ENCODE measurements at places on chromosomes 7 and 10.

GRCh38 chr10:48187713-48188485, 86.6 kb downstream of the FRMPD2 start:
- DNase-seq: no peak

DNA sequence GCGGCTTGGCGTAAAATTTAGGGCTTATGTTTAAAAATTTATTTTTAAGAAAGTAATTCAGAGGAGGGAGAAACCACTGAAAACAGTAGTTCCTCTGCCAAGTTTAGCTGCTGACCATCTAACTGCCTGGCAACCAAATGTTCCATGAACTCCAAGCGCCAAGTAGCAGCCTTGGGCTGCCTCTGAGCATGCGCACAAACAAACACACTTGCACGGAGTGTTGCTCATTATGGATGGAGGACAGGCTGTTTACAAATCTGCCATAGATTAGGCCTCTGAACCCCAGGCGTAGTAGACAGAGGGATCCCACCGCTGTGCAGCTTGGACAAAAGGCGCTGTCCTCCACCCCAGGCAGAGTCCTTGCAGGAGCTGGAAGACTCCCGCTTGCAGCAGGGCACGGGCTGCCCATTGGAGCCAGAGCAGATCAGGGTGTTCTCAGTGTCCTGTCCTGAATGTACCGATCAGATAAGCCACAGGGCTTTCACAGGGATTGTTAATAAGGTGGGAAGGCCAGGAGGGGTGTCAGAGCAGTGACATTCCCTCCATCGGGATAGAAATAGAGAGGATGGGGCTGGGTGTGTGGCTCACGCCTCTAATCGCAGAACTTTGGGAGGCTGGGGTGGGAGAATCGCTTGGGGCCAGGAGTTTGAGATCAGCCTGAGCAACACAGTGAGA, 47.7 kb upstream of the LYZL1 start:
- no peak for DNase-seq

DNA sequence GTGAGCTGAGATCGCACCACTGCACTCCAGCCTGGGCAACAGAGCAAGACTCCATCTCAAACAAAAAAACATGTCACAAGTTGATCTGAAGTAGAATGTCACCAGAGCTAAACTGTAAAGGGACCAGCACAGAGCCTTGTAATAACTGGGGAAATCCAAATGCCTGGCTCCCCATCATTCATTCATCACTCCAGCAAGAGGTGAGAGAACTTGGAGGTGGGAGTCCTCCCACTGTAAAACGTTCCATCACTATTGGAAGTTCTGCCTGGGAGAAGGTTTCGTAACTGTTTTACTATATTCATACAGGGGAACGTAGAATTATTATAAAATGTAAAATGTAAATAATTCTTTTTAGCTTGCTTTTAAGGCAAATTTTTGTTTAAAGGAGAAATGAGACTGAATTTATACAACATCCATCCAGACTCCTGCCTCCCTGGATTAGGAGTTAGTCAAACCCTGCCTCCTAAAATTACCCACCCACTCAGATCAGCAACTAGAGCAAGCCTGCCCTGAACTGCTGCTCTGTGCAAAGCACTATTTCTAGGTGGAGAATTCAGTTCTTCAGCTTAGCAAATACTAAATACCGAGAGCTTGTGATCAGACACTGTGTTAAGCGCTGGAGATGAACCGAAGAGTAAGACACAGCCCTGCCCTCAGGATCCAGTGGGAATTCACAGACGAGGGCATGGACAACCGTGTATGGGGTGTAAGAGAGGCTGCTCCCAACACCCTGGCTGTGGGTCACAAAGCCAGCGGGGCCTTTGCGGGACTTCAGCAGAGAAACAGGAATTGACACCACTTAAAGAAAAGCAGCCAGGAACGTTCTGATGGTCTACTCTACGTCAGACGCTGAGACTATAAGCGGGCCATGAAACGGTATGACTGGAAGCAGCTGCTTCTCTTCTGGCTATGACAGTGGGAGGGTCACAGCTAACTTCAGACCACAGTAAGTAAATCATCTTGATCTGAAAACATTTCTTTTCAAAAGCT, 208.3 kb downstream of the ZMYND11 start:
- DNase-seq: peak; percentile 67

DNA sequence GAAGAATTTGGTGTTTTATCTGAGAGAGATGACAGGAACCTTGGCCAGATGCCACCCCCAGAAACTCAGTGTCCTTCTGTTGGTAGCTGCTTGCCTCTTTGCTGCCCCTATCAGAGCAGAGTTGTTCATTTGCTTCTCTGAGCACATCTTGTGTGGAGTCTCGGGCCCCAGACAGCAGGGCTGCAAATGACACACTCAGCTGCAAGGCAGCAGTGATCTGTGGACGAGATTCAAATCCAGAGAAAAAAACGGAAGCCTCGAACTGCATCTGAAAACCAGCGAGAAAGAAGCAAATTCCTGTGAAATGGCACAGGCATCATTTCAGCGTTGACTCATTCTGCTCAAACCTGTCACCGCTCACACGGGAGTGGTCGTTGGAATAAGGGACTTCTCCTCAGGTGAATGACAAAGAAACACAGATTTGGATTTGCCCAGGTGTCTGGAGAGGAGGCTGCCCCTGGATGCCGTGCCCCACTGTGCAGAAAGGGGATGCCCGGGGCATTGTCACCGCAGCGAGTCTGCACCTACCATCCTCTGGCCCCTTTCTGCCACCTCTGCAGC, 144.7 kb downstream of the PFKFB3 start:
- no peak for DNase-seq

DNA sequence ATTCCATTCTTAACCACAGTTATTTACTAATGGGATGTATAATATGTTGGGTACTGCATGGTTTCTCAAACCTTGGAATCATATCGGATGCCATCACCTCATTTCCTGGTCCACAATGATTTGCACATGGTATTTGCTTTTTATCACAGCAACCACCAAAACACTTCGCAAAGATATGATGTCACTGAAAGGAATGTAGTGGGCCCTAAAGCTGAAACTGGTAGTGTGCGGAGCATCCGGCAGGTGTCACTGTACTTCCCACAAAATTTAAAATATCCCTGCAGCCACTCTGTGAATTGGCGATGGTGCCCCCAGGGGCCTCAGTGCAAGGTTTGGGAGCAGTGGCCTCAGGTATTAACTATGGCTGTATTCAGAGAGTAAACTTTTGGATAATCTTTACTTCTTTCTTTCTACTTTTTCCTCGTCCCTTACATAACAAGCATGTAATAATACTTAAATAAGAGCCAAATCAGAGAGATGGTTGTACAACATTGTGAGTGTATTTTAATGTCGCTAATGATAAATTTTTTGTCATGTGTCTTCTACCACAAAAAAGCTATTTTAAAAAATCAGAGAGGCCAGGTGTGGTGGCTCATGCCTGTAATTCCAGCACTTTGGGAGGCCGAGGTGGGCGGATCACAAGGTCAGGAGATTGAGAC, 66.2 kb downstream of the FAM241B start:
- peak; percentile 67 for DNase-seq

GRCh38 chr10:69334302-69335062, 56.2 kb downstream of the HK1 start:
- peak; percentile 55 for DNase-seq

DNA sequence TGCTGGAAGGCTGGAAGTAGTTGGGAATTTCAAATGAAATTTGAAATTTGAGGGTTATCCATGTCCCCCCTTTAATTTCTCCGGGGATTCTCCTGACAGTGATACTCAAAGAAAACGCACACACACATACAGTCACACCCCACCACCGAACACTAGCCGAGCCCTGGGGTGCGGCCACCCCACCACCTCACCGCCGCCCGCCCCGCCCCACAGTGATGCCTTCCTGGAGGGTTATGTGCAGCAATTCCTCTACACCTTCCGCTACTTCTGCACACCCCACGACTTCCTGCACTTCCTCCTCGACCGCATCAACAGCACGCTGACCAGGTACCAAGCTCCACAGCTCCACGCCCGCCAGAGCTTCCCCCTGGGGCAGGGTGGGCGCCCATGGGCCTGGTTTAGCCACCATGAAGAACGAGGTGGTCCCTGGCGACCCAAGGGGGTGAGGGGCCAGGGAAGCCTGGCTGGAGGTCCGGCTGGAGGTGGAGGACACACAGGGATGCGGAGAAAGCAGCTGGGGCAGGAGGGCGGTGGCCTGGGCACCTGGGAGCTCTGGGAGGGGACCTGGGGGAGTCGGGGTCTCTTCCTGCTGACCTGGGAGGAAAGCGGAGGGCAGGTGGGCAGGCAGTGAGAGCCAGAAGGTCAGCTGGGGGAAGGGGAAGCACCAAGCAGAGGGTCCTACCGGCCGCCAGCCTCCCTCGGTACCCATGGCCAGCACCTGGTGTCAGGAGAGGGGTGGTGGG, 19.4 kb upstream of the UTF1 start:
- DNase-seq: no peak

GRCh38 chr7:72416846-72417245, 4.7 kb upstream of the CALN1 start:
- no peak for DNase-seq

- DNase-seq: no peak
These were observed 572.4 kb upstream of the LRRTM3 start for GRCh38 chr10:66353422-66353821.

DNA sequence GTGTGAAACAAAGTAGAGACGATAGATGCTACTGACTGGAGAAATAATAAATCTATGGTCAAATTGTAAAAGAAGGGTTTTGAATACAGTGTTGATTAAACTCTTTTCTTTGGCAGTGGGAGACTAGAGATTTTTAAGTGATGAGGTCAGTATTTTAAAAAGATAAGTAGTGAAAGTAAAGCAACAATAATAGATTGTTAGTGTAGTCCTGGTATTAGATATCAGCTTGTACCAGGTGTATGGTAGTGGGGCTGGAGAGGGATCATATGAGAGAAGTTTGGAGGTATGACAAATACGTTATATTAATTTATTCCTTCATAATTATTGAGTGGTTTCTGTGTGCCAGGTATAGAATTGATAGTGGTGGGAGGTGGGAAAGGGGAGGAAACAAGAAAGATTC, 25.2 kb downstream of the PHTF2 start:
- DNase-seq: no peak

DNA sequence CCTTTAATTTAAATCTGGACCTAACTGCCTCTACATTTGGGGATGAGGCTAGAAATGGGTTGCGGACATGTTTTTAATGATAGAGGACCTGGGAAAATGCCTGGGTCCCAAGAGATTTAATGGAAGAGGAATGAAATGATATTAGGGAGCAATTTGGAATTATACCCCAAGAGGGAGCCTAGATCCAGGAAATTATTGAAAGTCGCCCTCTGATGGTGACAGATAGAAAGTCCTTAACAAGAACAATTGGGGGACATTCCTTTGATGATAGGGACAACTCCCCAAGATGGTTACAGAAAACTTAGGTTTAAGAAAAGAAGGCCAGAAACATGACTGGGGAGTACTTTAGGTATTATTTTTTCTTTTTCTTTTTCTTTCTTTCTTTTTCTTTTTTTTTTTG, 9.5 kb upstream of the TSGA13 start:
- DNase-seq: peak; percentile 45

DNA sequence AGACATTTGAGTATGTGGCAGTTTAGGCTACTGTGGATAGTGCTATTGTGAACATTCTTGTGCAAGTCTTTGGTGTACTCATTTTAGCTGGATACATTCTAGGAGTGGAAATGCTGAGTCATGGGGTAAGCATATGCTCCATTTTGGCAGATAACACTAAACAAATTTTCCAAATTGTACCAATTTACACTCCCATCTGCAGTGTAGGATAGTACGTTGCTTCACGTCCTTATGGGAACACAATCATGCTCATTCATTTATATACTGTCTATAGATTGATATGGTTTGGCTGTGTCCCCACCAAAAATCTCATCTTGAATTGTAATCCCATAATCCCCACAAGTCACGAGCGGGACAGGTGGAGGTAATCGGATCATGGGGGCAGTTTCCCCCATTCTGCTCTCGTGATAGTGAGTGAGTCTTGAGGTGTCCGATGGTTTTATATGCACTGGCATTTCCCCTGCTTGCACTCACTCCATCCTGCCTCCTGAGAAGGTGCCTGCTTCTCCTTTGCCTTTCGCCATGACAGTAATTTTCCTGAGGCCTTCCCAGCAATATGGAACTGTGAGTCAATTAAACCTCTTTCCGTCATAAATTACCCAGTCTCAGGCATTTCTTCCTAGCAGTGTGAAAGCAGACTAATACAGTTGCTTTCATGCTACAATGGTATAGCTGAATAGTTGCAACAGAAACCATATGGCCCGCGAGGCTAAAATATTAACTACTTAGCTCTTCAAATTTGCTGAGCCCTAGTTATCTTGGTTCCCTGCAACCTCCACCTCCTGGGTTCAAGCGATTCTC, 25.6 kb downstream of the RNF216 start:
- DNase-seq: no peak

DNA sequence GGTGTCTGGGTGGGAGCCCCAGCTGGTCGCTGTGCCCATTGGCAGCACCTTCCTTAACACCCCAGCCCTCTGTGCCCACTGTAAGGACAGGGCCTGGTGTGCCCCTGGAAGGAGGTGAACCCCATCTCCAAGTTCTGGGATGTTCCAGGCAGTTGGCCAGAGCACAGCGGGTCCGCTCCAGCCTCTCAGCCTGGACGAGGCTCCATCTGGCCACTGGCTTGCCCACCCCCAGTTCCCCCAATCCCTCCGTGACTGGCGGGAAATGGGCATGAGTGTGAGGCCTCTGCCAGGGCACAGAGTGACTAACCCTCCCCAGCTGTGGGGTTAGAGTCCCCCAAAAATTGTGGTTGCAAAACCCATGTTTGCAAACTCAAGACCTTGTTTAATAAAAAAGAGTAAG, 15.6 kb downstream of the GRIFIN start:
- DNase-seq: no peak

DNA sequence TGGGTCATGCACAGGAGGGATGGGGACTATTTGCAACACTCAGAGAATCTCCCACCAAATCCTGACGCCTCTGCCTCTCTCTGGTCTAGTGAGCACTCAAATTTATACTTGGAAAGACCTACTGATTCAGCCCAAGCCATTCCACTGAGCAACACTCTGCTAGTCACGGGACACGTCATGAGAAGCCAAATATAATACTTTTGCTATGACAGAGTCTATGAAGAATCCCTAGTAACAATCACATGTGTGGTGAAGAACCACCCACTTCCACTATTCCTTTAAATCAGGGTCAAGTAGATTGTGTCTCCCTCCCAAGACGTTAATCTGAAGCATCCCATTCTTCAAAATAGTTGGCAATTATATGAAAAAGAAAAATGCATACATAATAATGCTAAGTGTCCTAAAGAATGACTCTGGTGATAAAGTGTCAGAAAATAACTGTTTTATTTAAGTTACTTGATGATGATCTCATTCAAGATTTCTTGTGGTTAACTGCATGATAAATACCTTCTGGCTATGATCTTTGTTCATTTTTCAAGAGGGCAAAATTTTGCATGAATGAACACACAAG, 28.5 kb downstream of the CHCHD3 start:
- no peak for DNase-seq

- no peak for DNase-seq
These were observed 19.5 kb downstream of the RPA3 start for GRCh38 chr7:7698930-7699329.

DNA sequence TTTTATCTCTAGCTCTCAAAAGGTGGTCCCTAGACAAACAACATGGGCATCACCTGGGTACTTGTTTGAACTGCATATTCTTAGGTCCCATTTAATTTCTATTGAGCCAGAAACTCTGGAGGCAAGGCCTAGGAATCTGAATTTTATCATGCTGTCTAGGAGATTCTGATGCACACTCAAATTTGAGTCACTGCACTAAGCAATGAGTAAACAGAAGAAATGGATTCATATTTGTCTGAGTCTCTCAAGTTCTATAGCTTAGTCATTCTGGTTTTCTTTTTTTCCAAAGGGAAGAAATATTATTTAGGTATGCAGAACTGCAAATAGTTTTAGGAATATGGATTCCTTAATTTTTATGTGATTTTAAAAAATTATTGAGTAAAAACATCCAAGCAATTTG, 185.5 kb downstream of the SEMA3A start:
- DNase-seq: no peak

- DNase-seq: peak; percentile 79
These were observed 2.0 kb upstream of the ARPC1B start for GRCh38 chr7:99372275-99373090.

Data from stomach (tissue), 19 donors.